NCI-H187 treated with DMSO at 0.1 percent for 48 hours (cell line): ENCODE measurements at places on chromosomes 3 and 15.

DNA sequence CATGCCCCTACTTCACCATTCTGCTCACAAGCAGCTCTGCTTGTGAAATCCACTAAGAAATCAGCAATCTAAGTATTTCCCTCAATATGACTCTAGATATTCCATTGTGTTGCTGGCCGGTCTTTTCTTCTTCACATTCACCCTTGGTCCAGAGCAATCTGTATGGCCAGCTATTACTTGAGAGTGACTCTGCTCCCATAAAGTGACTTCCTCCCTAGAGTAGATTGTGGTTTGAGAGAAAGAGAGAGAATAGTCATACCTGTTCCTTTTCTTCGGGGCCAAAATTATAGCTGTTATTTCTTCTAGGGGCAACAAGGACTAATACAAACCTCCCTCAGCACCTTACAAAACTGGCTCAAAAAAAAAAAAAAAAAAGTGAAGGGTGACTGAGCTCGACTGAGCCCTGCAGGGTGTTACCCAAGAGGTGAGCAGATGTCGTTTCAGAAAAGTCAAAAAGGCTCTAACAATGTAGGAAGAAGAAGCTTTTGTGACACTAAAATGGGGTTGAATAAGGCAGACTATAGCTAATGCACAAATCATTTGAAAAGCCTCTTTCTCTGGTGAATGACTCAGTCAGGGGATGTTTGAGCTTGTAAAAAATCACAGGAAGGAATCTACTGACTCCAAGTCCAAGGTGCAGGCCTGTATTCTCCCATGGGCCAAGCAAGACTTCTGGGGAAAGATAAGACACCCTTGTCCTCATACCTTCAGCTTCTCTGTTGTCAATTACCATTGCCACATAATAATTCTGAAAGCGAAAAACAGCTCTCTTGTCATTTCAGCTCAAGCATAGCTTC lies 161.0 kb upstream of the SLC24A5 start:
- no peak for DNase-seq

GRCh38 chr15:22960556-22960955 lies 19.6 kb downstream of the CYFIP1 start:
- DNase-seq, result no peak

DNA sequence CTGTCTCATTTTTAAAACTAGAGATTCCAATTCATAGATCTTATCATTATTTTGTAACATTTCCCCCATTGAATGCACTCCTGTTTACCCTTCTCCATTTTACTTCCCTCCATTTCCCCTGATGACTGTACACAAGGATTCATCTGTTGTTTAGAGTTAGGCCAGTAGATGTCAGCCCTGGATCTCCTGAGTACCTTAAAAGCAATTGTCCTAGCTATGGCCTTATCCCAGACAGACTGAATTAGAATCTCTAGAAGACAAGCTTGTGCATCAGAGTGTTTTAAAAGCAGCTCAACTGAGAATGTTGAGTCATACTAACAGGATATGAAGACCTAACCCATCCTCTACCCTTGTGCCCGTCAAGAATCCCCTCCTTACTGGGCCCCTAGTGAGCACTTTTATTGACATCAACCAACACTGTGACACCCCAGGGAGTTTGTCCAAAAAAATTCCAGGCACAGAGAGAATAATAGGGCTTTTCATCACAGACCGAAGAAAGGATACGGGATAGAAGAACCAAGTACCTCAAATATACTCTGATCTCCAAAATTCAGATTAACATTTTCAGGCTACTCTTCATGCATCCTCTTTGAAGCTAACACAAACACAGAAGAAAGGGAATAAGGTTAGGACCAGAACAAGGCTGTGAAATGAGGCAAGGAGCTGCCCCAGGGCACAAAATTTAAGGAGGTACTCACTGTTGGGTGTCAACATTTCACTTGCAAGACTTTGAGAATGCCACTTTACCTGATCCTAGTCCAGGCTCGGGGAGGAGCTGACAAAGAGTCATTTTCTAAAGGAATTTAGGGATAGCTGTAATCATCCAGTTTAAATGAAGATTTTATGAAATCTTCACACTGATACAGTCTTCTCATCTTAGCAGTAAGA lies 17.1 kb downstream of the ZBED2 start:
- no peak for DNase-seq

GRCh38 chr3:47228088-47228487 lies 54.5 kb downstream of the KIF9 start:
- DNase-seq, result no peak

- no peak for DNase-seq
Observed at GRCh38 chr15:89130201-89130600, 41.9 kb downstream of the ABHD2 start.
